ENCODE measurements at places on chromosomes 12 and 14.

DNA sequence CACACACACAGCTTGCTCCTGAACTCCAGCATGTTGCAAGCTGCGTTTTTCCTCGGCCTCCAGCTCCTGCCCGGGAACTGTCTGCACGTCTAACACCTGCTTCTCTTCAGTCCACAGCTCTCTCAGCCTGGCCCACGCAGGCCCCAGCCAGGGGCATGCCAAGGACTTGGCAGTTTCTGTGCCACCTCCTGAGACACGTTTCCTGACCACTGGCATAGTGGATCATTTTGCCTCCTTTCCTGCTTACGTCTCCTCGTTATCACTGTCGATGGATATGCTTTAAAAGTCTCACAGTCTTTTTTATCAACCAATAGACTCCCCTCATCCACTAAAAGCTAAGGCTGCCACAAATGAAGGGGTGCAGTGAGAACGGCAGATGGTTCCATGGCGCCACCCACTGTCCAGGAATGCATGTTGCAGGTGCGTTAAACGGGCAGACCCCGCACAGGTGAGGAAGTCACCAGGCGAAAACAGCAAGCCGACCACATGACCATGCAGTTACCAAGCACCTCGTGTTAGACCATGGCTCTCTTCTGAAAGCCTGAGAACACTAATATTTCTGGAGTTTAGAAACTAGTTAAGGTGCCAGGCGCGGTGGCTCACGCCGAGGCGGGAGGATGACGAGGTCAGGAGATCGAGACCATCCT, 14.7 kb upstream of the TEAD4 start:
- peak; percentile 74 for DNase-seq

DNA sequence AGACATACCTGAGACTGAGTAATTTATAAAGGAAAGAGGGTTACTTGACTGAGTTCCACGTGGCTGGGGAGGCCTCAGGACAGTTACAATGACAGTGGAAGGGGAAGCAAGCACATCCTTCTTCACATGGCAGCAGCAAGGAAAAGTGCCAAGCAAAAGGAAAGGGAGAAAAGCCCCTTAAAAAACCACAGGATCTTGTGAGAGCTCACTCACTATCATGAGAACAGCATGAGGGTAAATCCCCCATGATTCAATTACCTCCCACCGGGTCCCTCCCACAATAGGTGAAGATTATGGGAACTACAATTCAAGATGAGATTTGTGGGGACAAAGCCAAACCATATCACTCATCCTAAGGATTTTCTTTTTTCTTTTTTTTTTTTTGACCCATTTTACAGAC, 177.8 kb upstream of the EEA1 start:
- DNase-seq, result no peak

- peak; percentile 99 for DNase-seq
Measured at GRCh38 chr12:53625946-53626701, at the start of gene ATF7. Gene ATF7, minus strand, starts transcription at chr12:53626382. Its CDS starts 25,382 bp downstream, at chr12:53601000.

DNA sequence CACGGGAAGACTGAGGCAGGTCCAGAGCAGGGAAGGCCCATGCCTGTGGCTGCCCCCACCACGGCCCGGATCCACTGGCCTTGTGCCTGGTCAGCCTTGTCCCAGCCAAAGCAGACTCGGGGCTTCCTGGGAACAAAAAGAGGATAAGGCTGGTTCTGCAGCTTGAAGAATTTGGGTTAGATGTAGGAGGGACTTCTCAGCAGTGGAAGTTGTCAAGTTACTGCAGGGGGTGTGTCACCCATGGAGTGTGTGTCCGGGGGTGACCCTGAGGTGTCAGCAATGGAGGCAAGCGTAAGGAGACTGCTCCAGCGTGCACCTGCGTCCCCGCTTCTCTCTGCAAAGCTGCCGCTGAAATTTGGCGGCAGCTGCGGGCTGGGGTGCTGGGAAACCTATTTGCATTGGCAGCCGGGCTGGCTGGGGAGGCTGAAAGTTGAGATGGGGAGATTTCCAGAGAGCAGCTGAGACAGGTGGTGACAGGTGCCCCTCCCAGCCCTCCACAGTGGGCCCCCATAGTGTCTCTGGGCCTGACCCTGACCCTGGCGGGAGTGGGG, 12.5 kb upstream of the TNFAIP2 start:
- DNase-seq, result no peak

GRCh38 chr12:6198556-6198955, 1.6 kb upstream of the CD9 start:
- DNase-seq, result no peak

GRCh38 chr12:113093409-113094101, 37.0 kb downstream of the DTX1 start:
- no peak for DNase-seq

DNA sequence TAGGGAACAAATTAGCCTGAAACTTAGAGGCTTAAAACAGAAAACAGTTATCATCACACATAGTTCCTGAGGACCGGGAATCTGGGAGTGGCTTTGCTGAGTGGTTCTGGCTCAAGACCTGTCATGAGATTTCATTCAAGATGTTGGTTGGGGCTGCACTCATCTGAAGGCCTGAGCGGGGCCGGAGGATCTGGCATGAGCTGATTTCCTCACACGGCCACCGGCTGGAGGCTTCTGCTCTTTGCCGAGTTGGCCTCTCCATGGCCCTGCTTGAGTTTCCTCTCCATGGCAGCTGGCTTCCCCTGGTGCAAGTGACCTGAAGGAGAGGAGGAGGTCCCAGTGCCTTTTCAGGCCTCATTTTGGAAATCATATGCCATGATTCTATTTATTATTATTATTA, 128.1 kb downstream of the PAPOLA start:
- no peak for DNase-seq

DNA sequence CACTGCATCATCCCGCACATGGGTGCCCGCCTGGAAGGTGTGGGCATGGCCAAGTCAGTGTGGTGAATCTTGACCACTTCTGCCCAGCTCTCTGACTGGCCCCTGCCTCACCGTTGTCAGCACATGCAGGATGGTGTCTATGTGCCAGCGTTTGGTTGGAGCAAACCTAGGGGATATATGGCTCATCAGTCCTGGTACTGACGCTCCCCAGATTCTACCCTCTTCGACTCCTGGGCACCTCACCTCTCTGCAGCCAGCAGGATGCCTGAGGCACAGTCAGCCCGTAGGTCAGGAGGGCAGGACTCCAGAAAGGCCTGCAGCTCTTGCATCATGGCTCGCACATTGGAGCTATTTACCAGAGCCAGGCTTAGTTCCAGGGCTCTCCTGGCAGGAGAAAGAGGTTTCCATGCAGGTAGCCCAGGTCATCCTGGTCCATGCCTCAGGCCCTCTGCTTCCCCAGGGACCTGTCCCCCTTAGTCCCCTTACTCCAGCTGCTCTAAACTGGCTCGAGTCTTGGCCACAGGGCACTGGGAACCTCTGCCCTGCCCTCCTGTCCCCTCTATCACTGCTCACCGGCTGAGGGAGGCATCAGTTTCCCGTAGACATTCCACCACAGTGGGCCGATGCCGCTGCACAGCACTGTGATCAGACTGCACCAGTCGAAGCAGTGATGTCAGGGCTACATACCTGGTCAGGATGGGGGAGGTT, 4.0 kb downstream of the AP1G2 start:
- no peak for DNase-seq

GRCh38 chr12:127723251-127723650, 543.7 kb upstream of the TMEM132C start:
- no peak for DNase-seq

All from ACHN (cell line).